ENCODE measurements at places on chromosomes 1 and 21. TPM values are rescaled to one million over a fixed set of nuclear protein-coding genes. Genes with fewer than 3 reads are reported as not detected.

RASAL2 gene
- 14.5 TPM for total RNA-seq

LPAR3 gene
- 4.2 TPM for total RNA-seq

TMEM201 gene
- 6.0 TPM for total RNA-seq

- DNase-seq, result no peak
Measured at GRCh38 chr1:52056937-52057231, 789 bp downstream of the BTF3L4 start.

CD1C gene
- total RNA-seq, result not detected

- DNase-seq, result no peak
Measured at GRCh38 chr1:204592246-204592948, 76.2 kb downstream of the MDM4 start.

GRCh38 chr21:41942457-41942856 lies 11.4 kb downstream of the C2CD2 start:
- DNase-seq, result no peak

DENND2C gene
- 0.64 TPM for total RNA-seq

- DNase-seq, result no peak
Measured at GRCh38 chr1:225470211-225471108, 42.6 kb upstream of the LBR start.

DNA sequence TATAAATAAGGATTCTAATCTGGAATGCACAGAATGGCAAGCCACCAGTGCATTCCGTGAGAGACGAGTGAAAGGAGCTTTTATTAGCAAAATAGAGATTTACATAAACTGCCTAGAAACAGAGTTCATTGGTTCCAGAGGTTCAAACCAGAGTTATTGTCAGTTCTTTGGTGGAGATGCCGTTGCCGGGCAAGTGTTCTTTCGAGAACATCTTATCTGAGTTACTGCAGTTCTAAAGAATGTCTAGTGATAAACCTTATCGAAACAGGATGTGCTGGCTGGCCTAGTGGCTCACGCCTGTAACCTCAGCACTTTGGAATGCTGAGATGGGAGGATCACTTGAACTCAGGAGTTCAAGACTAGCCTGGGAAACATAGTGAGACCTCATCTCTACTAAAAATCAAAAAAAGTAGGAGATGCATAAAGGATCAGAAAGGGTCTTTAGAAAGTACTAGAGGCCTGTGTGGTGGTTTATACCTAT lies 19.9 kb upstream of the EVI5 start:
- peak; percentile 84 for DNase-seq

GRCh38 chr1:157725221-157725577 lies 24.6 kb upstream of the FCRL3 start:
- peak; percentile 8 for DNase-seq

DNA sequence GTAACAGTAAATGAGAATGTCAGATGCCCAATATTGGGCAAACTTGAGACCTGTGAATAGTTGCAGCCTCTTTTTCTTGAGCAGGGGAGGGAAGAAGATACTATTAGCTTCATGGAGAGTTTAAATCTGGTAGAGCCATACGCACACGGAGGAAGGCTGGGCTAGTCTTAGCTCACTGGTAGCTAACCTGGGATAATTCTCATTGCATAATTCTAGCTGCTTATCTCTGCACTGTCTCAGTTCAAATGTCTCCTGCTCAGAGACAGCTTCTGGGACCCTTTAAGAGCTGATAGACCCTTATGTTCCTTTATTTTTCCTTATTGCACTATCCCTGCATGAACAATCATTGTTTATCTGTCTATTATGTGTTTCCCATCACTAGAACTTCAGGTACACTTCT lies 8.4 kb downstream of the C1orf87 start:
- no peak for DNase-seq

RGS18 gene
- total RNA-seq, result 0.46 TPM

DNA sequence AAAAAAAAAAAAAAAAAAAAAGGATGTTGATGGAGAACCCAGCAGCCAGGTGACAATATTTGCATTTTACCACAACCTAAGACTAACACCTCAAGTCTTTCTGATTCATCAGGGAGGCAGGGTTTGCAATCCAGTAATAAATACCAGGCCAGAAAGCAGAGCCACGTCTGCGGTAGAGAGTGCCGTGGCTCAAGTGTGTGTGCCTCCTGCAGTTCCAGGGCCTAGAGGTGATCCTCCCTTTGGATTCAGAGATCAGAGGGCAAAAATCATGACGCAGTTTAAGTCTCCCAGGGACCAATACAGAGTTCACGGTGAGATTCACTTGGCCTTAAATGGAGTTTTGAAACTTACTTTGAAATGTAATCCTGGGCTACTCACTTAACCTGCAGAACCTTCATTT lies 34.9 kb downstream of the TMCO4 start:
- DNase-seq, result no peak

LHX4 gene
- total RNA-seq, result 0.58 TPM

DNA sequence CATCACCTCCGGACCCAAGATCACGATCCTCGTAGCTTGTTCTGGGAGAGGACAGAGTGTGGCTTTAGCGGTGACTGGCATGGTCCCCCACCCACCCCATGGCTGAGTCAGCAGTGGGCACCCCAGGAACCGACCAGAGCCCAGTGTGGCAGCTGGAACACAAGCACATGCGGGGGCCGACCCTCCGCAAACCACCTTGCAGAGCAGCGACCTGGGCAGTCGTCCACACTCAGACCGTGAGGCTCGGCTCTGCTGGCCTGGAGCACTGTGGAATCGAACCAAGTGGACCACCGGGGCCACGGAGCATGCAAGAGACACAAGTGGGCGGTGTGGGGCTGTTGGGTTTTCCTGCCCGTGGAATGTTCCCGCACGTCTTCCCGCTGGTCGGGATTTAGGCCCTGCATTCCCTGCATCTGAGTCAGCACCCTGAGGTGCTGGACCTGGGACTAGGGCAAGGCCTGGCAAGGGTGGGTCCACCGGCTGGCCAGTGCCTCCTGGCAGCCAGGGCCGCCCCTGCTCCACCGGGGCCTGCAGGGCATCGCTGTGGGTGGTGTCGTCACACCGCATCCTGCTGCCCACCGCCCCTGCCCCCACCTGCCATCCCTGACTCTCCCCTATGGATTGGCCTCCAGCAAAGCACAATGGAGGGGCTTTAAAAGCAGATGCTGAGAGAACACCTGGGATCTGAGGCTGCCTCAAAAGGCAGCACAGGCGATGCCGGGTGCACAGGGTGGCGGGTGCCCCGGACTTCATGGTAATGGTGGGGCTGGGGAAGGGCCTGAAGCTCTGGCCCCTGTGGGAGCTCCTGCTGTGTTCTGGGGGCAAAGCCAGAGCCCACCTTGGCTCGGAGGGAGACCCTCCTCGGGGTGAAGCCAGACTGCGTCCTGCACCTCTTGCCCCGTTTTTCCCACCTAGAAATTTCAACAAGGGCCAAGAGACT lies 18.5 kb downstream of the MORN1 start:
- no peak for DNase-seq

- DNase-seq, result no peak
Measured at GRCh38 chr1:119358636-119359035, 9.9 kb upstream of the HAO2 start.

- no peak for DNase-seq
Measured at GRCh38 chr1:192608671-192609070, 27.3 kb upstream of the RGS13 start.

- no peak for DNase-seq
Measured at GRCh38 chr1:175217721-175218531, 25.4 kb upstream of the KIAA0040 start.

KCNH1 gene
- 0.70 TPM for total RNA-seq
